Sciatic nerve (tissue), 2 donors: ENCODE measurements at places on chromosomes 4 and X. TPM values are rescaled to one million over a fixed set of nuclear protein-coding genes. Genes with fewer than 3 reads are reported as not detected.

MAGEB17 gene
- not detected for total RNA-seq

TLR7 gene
- 4.5 TPM for total RNA-seq

CLIC2 gene
- total RNA-seq, result 25.3 TPM

GPR119 gene
- not detected for total RNA-seq

FOXR2 gene
- total RNA-seq, result not detected

VGLL1 gene
- total RNA-seq, result not detected

PASD1 gene
- total RNA-seq, result not detected

EDA2R gene
- total RNA-seq, result 2.9 TPM

IRAK1 gene
- total RNA-seq, result 53.9 TPM

EVC gene
- 71.3 TPM for total RNA-seq

FREM3 gene
- not detected for total RNA-seq

JADE1 gene
- total RNA-seq, result 25.2 TPM

FABP2 gene
- not detected for total RNA-seq

ZMYM3 gene
- 28.8 TPM for total RNA-seq

HMGN5 gene
- total RNA-seq, result 9.5 TPM

DCAF8L2 gene
- not detected for total RNA-seq

CDKL5 gene
- total RNA-seq, result 13.6 TPM
